ENCODE measurements at places on chromosomes 2 and 18.

DNA sequence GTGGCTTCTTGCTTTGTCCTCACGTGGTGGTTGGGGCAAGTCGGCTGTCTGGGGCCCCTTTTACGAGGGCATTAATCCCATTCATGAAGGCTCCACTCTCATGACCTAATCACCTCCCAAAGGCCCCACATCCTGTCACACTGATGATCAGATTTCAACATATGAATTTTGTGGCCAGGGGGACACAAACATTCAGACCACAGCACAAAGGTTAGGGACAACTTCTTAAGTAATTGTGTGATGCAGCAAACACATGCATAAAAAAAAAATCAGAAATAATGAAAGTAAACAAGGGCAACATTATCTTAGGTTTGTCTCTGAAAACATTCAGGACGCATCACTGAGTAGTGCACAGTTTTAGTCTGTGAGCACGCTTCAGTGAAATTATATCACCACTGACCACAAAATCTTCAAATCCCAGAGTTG lies 54.2 kb upstream of the FRZB start:
- DNase-seq: no peak

DNA sequence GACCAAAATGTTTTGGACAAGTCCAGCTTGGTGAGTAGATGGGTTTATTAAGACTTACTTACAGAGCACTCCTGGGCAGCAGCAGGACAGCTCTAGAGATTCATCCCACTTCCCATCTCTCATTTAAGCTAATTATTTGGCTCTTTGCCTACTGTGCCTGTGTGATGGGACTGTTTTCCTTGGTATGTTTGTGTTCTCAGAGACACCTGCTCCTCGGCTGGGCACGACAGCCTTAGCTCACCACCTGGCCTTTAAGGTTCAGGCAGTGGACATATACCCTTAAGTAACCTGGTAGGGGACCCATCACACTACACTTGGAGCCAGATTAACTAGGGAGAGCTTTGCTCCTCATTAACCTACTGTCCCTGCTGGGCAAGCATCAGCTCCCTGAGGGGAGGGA lies 41.7 kb upstream of the EFEMP1 start:
- no peak for DNase-seq

DNA sequence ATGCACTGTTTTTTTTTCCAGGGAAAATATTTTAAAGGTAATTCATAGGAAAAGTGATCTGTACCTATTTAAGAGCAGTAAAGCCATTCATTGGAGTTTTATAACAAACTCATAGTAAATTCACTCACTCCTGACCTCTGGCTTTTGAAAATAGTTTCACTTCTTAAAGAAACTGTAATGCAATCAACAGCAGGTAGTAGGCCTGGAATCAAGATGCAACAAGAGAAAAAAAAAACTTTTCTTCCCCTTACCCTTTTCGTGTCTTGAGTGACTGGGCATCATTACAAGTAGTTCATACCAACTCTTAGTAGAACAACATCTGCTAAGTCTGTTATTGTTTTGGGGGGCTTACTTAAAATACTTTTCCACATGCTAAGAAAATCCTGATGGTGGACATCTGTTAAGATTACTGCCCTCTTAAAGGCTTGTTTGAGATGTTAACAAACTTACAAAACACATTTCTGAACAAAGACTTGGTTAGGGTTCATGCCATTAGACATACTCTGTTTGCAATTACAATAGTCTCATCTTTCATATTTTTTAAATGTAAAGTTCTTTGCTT lies 164.1 kb upstream of the FOSL2 start:
- no peak for DNase-seq

DNA sequence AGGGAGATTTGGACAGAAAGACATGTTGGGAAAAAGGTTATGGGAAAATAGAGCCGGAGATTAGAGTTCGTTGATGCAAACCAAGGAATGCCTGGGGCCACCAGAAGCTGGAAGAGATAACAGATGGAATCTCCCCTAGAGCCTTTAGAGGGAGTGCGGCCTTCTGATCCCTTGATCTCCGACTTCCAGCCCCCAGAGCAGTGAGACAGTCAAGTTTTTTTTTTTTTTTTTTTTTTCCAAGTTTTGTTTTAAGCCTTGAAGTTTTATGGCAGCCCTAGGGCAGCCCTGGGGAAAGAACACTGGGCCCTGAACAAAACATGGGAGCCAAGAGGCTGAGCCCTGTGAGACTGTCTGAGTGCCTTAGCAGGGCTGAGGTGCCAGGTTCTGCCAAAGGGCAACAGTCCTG lies 6.5 kb downstream of the DGKD start:
- no peak for DNase-seq

- no peak for DNase-seq
These were observed 49.8 kb upstream of the THOC1 start for GRCh38 chr18:317618-318017.

DNA sequence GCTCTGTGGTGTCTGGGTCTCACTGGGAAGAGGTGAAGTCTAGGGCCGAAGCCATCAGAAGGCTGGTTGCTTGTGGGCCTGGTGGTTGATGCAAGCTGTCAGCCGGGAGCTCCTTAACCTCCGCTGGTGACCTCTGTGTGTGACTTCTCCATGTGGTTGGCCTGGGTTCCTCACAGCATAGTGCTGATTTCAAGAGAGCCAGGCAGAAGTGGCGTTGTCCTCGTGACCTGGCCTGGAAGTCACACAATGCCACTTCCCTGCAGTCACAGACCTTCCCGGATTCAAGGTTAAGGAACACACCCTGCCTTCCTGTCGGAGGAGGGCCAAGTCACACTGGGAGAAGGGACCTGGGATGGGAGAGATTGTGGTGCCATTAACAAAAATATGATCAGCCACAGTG lies 303.7 kb upstream of the HS6ST1 start:
- no peak for DNase-seq

- no peak for DNase-seq
These were observed 307.0 kb upstream of the REG3G start for GRCh38 chr2:78718473-78718872.

DNA sequence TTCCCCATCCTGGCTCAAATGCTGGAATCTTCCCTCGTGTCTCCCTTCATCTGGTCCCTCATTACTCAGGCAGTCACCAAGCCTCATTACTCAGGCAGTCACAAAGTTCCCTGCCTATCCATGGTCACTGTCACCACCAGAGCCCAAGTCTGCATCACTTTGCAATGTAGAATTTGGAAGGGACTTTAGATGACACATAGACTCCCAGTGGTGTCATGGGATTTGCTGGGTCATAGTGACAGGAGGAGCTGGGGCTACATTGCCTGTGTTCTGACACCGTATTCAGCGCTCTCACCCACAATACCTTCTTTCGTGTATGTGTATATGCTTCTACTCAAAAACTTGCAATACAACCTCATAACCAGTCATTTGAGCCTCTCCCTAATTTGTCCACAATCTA lies 2.1 kb upstream of the EMILIN1 start:
- no peak for DNase-seq

GRCh38 chr2:1830936-1831619 lies 86.8 kb upstream of the PXDN start:
- DNase-seq: no peak

GRCh38 chr2:62733546-62733945 lies 28.0 kb downstream of the EHBP1 start:
- no peak for DNase-seq

DNA sequence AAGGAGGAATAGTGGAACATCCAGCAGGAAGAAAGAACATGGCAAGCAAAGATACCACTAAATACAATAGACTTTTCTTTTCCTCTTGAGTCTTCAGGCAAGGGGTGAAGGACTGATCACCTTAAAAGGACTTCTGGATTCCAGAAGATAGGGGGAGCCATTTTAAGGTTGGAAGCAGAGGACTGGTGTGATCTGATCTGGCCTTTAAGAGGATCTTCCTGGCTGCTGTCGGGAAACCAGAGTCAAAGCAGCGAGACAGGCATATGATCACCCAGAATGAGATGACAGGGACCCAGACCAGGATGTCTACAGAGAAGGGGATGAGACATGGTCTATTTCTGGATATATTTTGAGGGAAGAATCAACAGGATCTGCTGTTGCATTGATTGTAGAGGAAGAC lies 558.0 kb downstream of the STK39 start:
- no peak for DNase-seq
